ENCODE measurements at places on chromosomes 1 and 21.

DNA sequence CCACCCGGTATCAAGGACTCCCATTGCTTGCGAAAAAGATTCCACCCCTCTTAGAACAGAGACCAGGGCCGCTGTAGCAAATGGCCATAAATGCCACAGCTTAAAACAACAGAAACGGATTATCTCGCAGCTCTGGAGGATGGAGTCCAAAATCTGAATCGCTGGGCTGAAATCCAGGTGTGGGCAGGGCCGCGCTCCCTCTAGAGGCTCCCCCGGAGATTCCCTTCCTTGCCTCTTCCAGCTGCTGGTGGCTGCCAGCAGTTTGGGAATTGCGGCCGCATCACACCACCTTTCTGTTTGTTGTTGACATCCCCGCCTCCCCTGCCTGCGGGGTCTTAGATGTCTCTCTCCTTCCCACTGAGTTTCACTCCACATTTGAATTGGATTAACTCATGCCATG lies 15.6 kb downstream of the PDE9A start:
- DNase-seq: no peak

DNA sequence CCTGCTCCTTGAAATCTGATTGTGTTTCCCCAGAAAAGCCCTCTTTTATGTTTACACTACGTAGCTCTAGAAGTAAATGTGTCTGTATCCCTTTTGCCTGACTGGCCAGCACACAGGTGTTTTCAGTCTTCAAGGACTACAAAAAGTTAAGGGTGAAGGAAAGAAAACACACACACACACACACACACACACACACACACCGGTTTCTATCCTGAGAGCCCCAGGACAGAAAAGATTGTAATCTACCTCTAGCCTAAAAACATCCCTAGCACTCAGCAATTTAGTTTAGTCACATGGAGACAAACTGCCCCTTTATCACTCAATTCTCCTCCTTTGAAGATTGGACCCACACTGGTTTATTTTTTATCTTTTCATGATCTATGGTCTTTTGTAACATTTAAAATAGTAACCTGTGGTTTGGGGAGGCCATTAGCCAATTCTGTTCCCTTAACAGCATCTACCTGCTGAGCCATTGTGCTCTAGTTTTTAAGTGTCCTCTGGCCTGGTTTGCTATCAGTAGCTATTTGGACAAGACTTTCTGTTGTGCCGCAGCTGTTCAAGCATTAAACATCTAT lies 15.8 kb upstream of the TRIM45 start:
- DNase-seq: no peak

GRCh38 chr21:45032977-45033710 lies 41.2 kb upstream of the ADARB1 start:
- DNase-seq: no peak

GRCh38 chr1:55061000-55061705 lies 21.8 kb downstream of the PCSK9 start:
- no peak for DNase-seq

DNA sequence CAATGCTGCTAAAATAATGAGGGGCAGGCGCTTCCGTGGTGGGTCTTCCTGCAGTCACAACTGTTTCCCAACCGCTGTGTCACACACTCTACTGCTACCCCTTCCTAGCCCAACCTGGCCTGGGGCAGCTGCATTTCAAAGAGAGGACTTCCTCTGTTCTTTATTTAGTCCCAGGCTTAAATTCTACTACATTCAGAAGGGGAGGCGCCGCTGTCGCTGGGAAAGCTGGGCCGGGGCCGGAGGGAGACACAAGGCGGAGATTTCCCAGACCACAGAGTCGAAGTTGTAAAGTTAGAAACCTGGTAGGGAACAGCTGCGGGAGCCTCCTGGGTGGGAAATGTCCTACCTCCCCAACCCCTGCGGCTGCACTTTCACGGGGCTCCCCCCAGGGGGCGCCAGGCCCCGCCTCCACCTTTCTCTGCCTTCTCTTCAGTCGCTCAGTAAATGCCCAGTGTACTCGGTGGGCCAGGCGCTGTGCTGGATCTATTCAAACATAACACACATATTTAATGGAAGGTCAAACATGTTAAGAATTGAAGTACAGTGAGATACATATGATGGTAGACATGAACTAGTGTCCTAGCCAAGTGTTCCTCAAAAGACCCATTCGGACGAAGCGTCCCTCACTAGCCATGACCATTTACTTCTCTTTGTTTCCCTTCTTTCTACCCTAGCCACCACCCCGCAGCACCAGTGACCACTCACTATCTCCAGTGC lies 23.1 kb downstream of the DYRK3 start:
- DNase-seq: peak; percentile 80

DNA sequence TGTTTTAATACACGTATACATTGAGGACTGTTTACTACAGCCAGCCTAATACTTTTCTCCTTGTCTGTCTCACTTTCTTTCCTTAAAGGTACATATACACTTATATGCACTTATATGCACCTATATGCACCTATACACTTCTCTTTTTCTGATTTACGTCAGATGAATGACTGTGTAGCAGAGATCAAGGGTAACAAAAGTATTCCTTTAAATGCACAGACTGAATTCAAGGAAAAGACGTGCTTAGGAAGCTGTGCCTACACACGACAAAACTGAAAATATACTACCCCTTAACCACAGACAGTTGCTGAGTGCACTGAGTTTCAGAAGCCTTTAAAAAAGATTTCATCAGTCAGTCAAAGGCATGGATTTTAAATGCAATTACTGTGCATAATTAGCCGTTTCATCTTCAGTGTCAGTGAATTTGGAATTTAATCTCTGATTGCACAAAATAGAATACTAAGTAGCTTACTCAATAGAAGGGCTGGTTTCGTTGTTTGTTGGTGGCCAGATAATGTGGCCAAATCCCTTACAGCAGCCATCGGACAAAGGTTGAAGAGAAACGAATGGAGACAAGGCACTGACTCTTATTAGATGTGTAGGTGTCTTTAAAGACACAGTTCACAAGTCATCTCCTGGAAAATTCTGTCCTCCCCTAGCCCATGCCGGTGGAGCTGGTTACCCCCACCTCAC lies 38.3 kb upstream of the TARBP1 start:
- no peak for DNase-seq

DNA sequence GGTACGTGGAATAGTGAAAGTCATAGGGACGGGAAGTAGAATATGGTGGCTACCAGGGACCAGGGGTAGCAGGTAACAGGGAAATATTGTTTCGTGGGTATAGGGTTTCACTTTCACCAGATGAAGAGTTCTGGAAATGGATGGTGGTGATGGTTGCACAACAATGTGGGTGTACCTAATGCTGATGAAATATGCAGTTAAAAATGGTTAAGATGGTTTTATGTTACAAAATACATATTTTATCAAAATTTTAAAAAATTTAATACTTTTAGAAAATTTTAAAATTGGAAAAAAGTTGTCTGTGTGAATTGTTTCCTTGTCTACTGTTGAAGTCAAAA lies 55.5 kb upstream of the TLR5 start:
- no peak for DNase-seq

GRCh38 chr1:110630839-110631663 lies 24.9 kb upstream of the KCNA2 start:
- DNase-seq: peak; percentile 85

GRCh38 chr1:203281851-203282661 lies 23.3 kb upstream of the BTG2 start:
- peak; percentile 24 for DNase-seq
